ENCODE measurements at places on chromosomes 1 and 21.

DNA sequence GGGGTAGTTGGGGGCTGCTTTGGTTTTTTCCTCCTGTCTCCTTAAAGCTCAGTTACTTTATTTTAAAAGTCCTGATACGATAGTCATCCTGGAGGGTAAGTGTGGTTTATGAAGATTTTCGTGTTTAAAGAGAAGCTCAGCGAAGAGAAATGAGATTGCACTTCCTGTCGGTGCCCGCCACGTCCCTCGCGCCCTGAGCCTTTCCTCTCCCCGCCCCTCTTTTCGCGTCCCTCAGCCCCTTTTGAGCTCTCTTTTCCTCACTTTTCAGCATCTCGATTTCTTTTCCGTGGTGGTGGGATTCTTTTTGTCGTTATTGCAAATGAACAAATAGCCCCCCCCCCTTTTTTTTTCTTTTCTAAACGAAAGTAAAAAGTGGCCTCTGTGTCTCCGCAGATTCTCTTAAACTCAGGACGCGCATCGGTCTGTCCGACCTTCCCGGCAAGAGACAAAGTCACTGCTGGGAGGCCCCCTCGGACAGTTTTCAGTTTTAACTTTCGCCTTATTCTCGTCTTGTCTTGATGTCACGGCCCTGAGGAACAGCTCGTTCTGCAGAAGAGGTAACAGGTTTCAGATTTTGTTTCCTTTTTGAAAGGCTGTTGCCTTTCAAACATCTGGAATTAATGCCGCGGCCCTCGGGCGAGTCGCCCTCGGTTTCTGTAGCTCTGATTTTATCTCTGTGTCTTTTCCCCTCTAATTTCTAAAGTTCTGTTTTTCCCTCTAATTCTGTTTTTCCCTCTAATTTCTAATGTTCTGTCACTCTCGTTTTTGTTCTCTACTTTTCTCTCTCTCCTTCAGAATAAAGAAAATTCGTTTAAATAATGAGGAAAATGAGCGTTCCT, 1.0 kb upstream of the DMRTA2 start:
- no peak for DNase-seq

- no peak for DNase-seq
Observed at GRCh38 chr1:197807739-197808453, 32.6 kb upstream of the DENND1B start.

- DNase-seq: no peak
Observed at GRCh38 chr1:37716321-37716720, 24.0 kb downstream of the CDCA8 start.

DNA sequence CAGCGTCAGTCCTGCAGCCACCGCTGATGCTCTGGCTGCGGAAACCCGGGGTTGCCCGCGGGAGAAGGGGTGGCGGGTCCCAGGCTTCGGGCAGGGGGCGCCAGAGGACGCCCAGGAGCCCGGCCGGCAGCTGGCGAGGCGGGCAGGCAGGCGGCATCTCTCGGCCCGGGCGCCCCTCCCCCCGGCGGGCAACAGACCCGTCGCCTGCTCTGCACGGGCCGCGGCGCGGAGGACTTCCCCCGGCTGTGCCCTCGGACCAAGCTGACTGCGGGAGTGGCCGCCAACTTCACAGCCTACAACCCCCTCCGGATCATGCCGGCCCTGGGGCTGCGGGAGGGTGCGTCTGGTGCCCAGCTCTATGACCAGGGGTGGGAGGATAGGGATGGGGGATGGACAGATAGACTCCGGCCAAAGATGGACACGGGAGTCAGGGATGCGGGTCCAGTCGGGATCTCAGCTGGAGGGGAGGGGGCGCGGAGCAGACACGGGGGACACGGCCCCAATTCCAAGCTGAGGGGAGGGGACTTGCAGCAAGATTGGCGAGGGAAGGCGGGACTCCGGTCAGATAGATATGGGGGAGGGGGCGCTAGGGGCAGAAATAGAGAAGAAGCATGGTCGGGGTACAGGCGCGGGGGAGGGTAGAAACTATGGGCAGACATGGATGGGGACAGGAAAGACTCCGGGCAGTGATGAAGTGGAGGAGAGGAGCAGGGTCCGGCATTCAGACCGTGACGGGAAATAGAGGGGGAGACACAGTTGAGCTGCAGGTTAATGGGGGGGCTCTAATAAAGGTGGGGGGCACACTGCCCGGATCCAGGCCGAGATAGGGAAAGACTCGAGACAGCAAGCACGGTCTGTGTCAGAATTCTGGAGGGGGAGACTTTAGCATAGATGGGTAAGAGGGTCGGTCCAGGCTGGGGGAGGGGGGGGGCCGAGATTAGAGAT, 1.1 kb downstream of the ADGRB2 start:
- DNase-seq: peak; percentile 28

GRCh38 chr1:218383051-218383450, 37.9 kb downstream of the TGFB2 start:
- DNase-seq: no peak

- no peak for DNase-seq
Observed at GRCh38 chr1:25148673-25149300, 83.5 kb downstream of the SYF2 start.

GRCh38 chr1:36166938-36167905, 11.3 kb downstream of the MAP7D1 start:
- DNase-seq: no peak
